ENCODE measurements at places on chromosomes 5 and 9.

- no peak for DNase-seq
Observed at GRCh38 chr5:172906436-172906835, 52.8 kb upstream of the RPL26L1 start.

GRCh38 chr5:455806-456205 is 12.8 kb downstream of the EXOC3 start:
- DNase-seq, result no peak

- DNase-seq, result no peak
Observed at GRCh38 chr5:6435356-6435755, 13.3 kb upstream of the UBE2QL1 start.

- no peak for DNase-seq
Observed at GRCh38 chr5:72486371-72486770, 20.8 kb downstream of the ZNF366 start.

DNA sequence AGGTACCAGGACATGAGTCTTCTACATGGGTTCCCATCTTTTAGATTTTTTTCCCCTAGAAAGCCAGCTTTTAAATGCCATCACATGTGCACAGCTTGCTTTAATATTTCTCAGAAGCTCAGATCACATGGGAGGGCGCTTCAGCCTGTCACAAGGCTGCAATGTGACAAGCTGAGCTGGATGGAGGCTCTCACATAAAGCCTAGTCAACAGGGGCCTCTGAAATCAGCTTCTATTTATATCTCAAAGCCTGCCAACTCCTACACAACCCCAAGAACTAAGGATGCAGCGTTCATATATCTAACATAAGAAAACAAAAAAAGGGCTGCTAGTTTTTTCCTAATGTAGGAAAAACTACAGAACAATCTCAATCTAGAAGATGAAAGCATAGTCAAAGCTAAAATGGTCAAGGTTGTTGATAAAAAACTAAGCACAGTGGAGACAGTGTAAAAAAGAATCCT is 2.3 kb downstream of the ZFAND5 start:
- peak; percentile 45 for DNase-seq

- DNase-seq, result no peak
Observed at GRCh38 chr5:72452515-72453245, 54.5 kb downstream of the ZNF366 start.

GRCh38 chr5:3593771-3594509 is 1.7 kb upstream of the IRX1 start:
- DNase-seq, result no peak

GRCh38 chr5:96439477-96440184 is 6.6 kb upstream of the PCSK1 start:
- no peak for DNase-seq

DNA sequence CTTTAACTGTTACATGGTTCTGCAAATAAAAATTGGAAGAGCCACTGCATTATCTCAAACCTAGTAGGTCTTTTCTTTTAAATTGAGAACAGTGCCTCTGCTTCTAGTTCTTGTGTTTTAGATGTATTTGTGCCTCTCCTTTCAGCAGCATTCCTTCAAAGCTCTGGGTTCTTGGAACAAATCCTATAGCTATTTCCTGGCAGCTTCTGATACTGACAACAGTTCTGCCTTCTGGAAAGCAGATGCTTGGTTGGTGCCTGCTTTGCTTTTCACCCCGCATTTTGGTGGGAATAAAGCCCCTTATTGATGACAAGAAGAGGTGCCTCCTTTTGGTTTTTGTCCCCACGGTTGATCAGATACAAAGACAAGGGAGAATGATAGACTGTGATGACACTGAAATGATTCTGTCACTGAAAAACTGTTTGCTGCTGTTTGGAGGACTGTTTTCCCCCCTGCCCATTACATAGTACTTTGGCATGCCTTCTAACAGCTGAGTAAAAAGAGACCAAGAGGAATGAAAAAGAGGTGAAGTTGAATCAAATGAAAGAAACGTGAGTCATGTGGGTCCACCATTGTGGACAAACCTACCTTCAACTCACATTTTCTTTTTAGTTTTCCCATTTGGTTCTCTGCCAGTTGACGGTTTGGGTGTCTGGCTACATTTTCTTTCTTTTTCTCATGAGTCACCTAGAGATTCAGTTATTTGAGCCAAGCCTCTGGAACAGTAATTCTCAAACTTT is 5.6 kb downstream of the PTCD2 start:
- no peak for DNase-seq

DNA sequence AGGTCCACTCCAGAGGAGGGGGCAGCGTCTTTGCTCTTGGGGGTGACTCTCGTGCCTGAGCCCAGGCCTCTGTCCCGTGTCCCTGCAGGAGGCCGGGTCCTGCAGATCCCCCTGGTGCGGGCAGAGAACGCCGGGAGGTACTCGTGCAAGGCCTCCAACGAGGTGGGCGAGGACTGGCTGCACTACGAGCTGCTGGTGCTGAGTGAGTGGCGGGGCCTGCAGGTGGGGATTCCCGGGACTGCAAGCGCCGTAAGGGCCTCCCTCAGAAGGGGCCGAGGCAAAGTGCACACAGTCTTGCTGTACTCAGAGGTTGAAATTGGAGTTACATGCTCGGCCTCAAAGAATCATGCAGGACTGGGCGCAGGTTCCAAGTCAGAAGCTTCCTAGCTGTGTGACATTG is 62.7 kb upstream of the ASS1 start:
- DNase-seq, result no peak

GRCh38 chr9:97386733-97387503 is 25.0 kb upstream of the TDRD7 start:
- DNase-seq, result peak; percentile 45

GRCh38 chr5:139263536-139263935 is 30.0 kb upstream of the MATR3 start:
- DNase-seq, result no peak

DNA sequence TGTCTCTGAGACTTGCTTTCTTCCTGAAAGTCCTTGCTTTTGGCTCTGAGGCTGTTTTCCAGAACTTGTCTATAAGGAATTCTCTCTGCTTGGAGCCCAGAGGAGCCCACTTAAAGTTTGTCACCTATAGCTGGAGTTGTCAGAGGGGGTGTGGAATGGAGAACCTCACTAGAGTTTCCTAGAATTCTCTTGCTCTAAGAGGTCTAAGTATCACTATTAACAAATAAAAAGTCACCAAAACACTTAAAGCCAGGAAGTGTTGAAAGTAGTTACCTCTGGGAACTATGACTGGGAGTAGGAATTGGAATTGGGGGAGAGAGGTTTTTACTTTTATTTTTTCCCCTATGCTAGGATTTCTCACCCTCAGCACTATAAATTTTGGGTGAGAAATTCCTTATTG is 15.0 kb downstream of the SIT1 start:
- no peak for DNase-seq

DNA sequence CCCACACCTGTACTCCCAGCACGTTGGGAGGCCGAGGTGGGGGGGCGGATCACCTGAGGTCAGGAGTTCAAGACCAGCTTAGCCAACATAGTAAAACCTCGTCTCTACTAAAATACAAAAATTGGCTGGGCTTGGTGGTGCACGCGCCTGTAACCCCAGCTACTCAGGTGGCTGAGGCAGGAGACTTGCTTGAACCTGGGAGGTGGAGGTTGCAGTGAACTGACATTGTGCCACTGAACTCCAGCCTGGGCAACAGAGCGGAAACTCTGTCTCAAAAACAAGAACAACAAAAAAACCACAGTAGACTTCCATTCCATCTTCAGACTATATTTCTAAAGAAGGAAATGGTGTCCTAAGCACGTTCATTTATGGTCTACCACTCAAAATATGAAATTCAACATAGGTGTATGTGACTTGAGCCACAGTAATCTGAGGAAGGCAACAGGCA is 14.2 kb upstream of the SERINC5 start:
- peak; percentile 61 for DNase-seq

- DNase-seq, result no peak
Observed at GRCh38 chr9:137602661-137603060, 2.8 kb upstream of the ARRDC1 start.
